Bone marrow (tissue), 2 donors: ENCODE measurements at places on chromosomes 5 and 9.

GRCh38 chr5:143499480-143500114 is 96.1 kb upstream of the NR3C1 start:
- DNase-seq: no peak

GRCh38 chr9:19662213-19662612 is 126.6 kb downstream of the SLC24A2 start:
- DNase-seq: no peak

GRCh38 chr5:177372910-177373309 is 11.3 kb upstream of the SLC34A1 start:
- no peak for DNase-seq

- DNase-seq: no peak
Observed at GRCh38 chr5:97041239-97041638, 101.2 kb downstream of the LIX1 start.

GRCh38 chr9:131418143-131419025 is 24.5 kb downstream of the PRRC2B start:
- no peak for DNase-seq

DNA sequence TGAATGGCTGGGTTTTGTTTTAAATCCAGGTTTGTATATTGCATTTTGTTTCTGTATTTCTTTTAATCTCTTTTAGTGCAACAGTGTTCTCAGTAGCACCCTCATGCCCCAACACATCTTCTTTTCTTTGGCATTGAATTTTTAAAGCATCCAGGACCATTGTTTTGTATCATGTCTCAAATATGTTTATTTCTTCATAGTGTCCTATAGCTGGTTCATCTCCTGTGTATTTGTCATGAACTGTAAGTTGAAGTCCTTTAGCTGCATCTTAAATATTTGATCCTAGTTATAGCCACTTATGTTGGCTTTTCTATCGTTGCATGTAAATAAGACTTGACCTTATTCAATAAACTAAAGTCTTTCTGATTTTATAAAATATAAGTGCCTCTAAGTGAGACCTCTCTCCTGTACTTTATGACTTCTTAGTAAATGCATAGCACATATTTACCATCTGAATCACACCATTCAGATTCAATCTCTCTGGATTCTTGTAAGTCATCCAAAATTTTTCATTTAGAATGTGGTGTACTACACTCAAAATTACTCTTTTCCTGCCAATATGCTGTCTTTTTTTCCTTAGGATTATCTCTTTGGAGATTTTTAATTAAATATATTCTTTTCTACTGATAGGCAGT is 21.0 kb upstream of the ERCC6L2 start:
- no peak for DNase-seq

GRCh38 chr5:16245249-16245648 is 65.7 kb upstream of the MARCHF11 start:
- DNase-seq: no peak
